Left cardiac atrium (tissue), 4 donors: ENCODE measurements at places on chromosomes 5 and 9. TPM values are rescaled to one million over a fixed set of nuclear protein-coding genes. Genes with fewer than 3 reads are reported as not detected.
A peak's percentile ranks its signal among the peaks of the same experiment; 100 is the strongest.

- DNase-seq: no peak
These were observed 95.6 kb downstream of the NDFIP1 start for GRCh38 chr5:142204219-142204618.

- DNase-seq: no peak
These were observed 599.9 kb downstream of the CSNK1G3 start for GRCh38 chr5:124111886-124112285.

ADRA1B gene
- 1.8 TPM for total RNA-seq

TLX3 gene
- not detected for total RNA-seq

ARID3C gene
- not detected for total RNA-seq

DNA sequence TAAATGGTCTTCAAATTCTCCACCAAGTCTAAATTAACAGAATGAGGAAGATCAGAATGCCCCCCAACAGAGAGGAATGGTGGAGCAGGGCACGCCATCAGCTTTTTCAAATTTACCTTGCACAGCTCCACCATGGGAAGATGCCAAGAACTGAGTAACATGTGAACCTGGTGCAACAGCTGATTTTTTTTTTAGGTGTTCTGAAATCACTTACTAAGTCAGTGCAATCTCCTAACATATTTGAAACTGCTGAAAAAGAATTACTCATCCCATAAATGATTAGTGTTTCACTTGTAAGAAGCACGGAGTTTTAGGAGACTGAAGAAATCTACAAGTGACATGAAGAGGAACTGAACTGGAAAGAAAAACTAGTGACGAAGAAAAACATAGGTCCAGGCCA lies 5.1 kb downstream of the TMEM245 start:
- DNase-seq: no peak

SNX18 gene
- total RNA-seq: 15.1 TPM

DNA sequence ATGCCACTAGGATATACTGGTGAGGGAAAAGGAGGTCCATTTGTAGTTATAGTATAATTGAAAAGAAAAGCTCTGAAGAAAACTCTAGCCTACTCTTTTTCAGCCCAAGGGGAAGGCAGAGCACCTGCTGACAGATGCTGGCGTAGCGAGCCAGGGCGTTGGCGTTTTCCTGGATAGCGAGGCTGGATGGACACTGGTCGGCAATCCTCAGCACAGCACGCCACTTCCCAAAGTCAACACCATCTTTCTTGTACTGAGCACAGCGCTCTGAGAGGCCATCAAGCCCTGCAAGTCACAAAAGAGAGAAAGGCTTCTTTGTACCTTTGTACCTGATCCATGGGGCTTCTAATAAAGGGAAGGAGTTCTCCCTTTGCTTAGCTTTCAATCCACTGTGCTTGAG lies 8.2 kb downstream of the ALDOB start:
- no peak for DNase-seq

DNA sequence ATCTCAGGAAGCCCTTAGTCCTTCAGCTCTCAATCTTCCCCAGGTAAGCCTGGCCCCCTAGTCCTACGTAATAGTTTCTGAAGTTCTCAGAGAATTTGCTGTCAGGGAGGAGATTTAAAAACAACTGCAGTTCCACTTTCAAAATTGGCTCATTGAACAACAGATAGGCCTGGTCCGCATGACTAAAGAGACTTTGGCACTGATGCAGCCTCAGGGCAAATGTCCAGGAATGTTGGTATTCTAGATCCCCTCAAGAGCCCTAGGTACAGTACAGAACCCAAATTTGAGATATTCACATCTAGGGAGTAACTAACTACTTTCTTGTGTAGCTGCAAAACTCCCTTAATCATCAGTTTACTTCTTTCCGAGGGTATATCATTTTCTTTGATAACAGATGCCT lies 162.8 kb downstream of the GABRG2 start:
- no peak for DNase-seq

DNA sequence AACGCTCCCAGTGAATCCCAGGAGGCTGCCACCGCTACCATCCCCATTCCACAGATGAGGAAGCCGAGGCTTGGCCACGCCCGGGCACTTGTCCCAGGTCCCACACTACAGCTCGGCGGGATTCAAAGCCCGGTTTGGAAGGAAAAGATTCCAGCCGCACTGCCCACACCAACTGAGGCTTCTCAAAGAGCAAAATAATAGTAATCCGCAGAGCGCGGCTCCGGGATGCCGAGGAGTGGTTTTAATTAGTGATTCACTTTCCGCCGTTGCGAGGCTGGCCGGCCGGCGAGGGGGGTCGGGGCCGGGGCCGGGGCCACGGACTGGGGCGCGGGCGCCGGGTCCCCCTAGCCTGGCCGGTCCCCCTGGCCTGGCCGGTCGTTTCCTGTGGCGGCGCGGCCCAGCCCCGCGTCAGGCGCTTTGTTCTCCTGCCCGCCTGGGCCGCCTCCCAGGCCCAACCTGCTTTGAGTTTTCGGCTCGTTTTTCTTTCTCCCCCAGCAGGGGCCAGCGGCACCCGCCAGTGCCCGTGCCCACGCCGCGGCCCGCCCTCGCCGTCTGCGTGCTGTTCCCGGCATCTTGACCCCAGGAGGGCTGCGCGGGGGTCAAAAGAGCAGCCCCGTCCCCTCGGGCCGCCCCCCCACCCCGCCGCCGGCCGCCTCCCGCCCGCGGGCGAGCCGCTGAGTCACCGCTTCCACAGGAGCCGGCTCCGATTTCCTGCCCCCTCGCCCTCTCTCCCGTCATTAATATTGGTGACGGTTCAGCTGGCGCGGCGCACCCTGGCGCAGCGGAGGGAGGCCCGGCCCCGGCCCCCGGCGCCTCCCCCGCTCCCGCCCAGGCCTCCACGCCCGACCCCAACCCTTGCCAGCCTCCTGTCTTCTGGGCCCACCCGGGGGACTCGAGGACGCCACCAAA lies 31.2 kb downstream of the FGF18 start:
- DNase-seq: peak; percentile 87

DNA sequence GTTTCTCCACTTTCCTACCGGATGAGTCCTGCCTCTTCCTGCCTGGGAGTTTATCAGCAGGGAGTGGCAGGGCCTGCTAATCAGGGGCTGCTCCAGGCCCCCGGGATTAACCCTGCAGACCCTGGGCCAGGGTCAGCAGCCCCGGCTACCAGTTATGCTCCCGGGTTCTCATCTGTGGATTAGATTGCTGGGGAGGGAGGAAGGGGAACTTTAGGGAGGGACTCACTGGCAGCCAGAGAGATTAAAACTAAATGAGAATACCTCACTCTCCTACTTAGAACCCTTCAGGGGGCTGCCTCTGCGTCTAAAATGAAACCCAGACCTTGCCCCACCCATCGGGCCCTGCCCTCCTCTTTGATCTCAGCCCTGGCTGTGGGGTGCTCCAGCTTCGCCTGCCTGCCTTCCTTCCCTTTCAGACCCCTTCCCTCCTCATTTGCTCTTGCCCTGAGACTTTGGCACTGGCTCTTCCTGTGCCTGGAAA lies 130.5 kb upstream of the HAND1 start:
- no peak for DNase-seq

SLC6A18 gene
- total RNA-seq: not detected

MARCHF11 gene
- total RNA-seq: 2.5 TPM

GRCh38 chr5:54700986-54701578 lies 183.5 kb downstream of the SNX18 start:
- DNase-seq: no peak

GRCh38 chr5:125583321-125584139 lies 837.1 kb upstream of the ZNF608 start:
- no peak for DNase-seq

DNA sequence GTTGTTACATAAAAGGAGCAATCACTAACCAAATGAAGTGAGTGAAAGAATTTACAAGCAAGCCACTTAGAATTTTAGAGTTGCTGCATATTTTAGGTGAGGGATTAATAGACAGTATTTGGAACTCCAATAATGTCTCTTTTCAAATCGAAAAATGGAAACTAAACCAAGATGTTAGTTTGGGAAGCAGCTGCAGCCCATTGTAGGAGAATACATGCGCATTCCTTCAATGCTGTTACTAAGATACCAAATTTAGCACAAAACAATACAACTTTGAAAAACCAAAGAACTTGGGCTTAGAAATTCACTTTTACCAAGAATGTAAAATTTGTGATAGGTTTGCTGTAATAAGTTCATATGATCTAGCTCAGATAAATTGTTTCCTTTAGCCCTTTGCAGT lies 411.8 kb upstream of the CDH6 start:
- DNase-seq: no peak

DNA sequence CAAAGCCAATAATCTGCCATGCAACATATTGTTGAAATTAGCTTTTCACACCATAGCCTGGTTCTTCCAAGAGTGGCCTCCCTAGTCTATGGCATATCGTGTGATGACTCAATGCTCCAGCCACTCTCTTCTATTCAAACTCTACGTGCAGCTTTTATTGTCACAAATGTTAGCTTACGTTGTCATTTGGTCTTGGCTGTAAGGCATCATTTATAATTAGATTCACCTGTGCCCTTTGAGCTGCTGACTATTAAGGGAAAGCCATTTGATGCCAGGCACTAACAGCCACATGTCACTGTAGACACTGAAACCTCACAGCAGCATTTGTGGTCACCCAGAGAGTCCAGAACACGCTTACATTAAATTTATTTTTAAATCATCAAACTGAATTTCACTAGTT lies 66.8 kb downstream of the APBA1 start:
- DNase-seq: no peak

- no peak for DNase-seq
These were observed 689 bp downstream of the AK3 start for GRCh38 chr9:4740388-4740637.

DNA sequence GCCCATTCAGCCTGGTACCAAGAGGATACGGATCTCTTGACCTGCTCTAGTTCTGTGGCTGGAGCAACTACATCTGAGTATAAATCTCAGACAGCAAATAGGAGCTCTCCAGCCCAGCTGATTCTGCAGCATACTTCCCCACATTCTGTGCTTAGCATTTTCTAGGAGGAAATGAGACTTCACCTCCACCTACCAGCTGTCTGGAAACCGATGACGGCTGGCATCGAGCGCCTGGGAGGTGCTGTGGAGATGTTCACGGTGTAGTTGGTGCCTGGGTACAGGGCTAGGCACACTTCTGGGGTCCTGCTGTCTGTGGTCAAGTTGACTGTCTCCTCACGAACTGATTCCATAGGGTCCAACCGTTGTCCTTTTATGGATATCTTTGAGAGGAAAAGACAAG lies 63.6 kb downstream of the SUSD1 start:
- no peak for DNase-seq

DDX4 gene
- total RNA-seq: not detected

TLR4 gene
- 19.8 TPM for total RNA-seq

DNA sequence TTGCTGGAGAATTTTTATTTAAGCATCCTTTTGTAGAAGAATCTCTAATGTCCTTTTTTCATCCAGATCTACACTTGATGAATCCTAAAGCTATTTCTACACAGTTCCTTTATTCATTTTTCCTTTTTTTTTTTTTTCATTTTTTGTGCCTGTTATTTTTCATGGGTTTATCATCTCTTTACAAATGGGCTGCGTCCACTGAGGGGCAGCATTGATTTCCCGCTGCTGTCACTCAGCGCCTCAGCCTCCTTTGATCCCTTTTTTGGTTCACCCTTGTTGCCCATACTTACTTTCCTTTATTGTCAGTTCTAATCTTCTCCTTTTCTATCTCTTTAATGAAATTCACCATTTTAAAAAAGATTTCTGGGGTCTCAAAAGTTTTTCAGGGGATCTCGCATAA lies 5.7 kb upstream of the MSMP start:
- no peak for DNase-seq
